Aorta (tissue), 5 donors: ENCODE measurements at places on chromosomes 6 and 20. TPM values are rescaled to one million over a fixed set of nuclear protein-coding genes. Genes with fewer than 3 reads are reported as not detected.

DNA sequence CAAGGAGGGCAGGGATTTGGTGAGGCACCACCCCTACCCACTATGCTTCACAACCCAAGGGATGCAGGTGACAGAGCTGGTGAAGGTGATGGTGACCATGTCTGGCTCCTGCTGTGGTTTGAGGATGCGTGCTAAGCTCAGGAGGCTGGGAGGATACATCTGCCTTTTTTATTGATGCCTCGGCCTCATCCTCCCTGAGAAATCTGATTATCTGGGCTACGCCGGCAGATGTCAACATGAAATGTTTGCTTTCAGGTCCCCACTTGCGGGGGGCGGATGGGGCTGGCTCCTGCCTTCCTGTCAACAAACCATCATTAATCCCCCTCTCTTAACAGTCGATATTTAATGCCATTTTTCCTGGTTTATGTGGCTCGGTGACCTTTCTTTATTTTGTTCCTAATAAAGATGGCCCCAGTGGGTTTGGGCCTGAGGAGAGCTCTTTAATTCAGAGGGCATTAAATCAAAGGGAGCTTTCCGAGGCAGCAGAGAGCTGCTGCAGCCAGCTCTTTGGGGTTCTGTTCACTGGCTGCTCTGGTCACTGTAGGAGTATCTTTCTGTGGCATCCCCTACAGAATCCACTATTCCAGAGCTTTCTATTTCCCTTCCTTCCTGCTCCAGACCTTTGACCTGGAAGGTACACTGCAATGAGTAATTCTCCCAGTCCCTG, 33.5 kb upstream of the LRFN2 start:
- no peak for DNase-seq

DNA sequence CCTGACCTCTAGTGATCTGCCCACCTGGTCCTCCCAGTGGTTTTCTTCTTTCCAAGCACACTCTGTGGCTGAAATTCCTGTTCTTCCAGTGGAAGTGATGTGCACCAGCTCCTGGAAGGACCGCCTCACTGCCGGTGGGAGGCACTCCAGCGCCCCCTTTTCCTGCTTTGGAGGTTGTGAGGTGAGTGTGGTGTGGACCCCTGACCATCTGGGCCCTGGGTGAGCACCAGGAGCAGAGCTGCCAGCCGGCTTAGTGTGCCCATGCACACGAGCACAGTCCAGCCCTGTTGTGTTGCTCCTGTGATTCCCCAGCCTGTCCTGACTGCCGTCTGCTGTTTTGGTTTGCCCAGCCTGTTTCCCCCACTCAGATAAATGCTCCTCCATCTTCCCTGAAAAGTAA, 134.6 kb downstream of the FNDC1 start:
- DNase-seq: no peak

DNA sequence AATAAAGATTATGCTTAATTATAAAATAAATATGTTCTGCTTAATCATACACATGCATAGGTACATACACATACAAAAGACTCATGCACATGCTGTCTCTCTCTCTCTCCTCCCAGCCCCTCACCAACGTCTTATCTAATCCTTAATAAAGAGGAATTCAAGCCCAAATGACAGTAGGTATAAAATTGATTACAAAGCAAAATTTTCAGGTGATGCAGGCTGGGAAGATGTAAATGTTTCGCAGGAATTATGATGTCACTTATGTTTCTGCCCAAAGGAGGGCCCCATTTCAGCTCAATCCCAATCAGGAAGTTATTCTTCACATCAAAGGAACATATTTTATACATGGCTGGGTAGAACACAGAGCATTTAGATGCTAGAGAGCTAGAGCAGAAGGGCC, 284.6 kb upstream of the ID4 start:
- no peak for DNase-seq

DNA sequence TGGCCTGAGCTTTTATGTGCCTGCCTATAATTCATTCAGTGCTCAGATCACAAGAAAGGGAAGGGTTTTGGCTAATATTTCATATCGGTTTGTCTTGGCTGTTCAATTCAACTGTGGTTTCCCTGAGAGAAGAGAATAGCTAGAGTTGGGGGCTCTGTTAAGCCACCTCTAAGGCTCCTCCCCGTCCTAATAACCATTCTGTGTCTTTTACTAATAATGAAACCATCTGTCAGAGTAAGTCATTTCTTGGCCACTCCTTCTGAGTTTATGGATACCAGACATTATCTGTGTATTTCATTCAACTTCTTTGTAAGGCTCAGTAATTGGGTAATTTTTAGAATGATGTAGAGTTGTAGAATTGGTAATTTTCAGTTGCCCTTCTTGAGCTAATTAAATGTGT, 5.2 kb downstream of the STX11 start:
- DNase-seq: no peak

Gene MACROD2
- 11.2 TPM for total RNA-seq

- peak; percentile 70 for DNase-seq
Measured at GRCh38 chr20:20003031-20003954, 13.9 kb upstream of the NAA20 start.

Gene SPATS1
- total RNA-seq: not detected

Gene GLP1R
- total RNA-seq: not detected

- DNase-seq: no peak
Measured at GRCh38 chr6:157928428-157928827, 53.2 kb upstream of the SYNJ2 start.

Gene BMP7
- 1.0 TPM for total RNA-seq
